ENCODE measurements at places on chromosomes 7 and 10.

DNA sequence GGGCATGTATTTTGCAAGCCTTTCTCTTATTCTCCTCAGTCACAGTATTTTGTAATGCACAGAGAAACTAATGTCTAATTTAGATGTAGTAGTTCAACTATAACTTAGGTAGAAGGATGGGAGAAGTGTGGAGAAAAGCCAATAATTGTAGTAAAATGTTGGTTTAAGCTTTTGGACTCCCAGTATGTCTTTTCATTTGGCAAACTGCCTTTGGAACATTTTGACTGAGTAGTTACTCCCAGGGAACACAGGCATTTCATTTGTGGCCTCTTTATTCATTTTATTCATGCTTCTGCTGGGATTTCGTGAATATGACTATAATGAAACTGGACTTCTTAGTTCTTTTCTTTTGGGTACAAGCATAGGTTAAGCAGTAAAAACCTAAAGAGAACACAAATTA, 79.0 kb downstream of the EXOC4 start:
- DNase-seq = no peak

- no peak for DNase-seq
These were observed 214.0 kb upstream of the TMEM72 start for GRCh38 chr10:44697116-44697515.

DNA sequence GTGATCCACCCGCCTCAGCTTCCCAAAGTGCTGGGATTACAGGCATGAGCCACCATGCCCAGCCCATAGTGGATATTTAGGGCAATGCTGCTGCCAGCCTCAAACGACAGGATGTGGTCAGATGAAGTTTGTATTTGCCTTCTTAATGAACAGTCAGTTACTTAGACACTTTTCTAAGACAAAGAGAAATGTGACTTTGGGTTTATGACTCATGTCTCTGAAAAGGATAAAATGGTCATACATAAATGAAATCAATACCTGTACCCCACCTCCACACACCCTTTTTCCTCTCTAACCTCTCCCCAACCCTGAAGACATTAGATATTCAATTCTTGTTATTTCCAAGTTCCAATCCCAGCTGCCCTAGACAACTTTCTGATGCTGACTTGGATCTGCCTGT, 109.3 kb upstream of the INSIG1 start:
- no peak for DNase-seq

- no peak for DNase-seq
These were observed 138.8 kb downstream of the SFMBT2 start for GRCh38 chr10:7272008-7272407.

DNA sequence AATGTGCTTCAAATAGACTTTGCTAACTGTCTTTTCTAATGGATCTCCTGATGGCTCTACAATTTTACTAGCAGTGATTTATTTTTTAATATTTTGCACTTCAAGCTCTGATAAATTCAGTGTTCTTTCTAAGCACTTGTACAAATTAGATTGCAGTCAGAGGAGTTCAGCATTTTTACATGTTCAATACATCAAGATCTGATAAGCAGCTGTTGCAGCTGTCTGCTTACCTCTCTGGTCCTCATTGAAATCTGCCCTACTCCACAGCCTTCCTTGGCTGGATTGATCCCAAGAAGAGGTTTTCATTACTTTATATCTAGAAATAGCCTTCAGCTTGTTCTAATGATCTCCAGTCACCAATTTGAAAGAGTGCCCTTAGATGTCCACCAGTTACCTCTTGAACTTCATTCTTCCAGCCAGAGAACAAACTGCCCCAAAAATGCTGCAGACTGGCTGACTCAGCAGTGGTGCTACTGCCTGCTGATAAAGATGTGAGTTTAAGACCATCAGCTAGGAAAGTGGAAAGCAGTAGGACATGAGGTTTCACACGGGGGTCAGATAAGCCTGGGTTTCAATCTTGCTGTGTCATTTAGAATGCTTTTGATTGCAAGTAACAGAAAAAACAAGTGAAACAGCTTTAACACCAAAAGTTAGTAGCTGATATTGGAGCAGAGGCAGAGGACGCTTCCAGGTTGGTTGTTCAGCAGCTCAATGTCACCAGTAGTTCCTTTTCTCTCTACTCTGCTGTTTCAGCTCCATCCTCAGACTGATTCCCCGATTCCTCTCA, 350.9 kb upstream of the NPVF start:
- DNase-seq = no peak

GRCh38 chr10:130179640-130180039, 43.4 kb downstream of the GLRX3 start:
- no peak for DNase-seq

DNA sequence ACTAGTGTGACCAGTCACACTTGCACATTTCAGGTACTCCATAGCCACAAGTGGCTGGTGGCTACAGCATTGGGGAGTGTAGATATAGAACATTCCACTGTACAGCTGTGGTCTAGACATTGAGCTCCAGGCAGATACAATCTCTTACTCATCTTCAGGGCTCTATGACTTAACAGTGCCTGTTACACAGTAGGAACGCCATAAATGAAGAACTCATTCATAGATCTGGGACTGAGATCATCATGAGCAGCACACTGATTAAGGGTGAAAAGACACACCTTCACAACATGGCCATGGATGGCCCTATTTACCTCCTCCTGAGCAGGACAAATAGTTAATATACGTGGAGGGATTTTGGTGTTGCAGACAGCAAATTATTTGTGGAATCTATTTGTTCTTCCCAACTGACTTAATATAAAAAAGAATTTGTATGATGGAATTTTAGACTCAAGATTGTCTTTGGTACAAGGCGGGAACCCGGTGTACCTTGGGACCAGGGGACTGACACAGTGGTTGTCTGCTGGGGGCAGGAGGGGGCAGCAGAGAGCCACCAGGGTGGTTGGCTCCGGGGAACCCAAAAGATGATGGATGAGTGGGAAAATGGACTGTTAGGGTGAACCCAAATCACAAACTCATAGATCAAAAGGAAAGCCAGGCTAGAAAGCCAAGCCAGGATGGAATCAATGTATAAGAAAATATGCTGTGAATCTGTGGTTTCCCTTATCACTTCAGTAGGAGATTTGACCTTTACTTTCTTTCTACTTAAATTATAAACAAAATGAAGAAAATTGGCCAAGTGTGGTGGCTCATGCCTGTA, 24.3 kb upstream of the CPA2 start:
- DNase-seq = peak; percentile 68

DNA sequence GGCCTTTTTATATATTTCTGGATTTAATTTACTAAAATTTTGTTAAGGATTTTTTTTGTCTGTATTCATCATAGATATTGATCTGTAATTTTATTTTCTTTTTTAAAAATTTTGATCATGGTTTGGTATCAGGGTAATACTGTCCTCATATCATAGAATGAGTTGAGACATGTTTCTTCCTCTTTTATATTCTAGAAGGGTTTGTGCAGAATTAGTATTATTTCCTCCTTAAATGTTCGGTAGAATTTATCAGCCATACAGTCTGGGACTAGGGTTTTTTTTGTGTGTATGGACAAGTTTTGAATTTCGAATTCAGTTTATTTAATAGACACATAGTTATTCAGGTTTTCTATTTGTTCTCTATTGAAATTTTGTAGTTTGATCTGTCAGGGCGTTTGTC, 54.0 kb downstream of the SHOC2 start:
- no peak for DNase-seq

DNA sequence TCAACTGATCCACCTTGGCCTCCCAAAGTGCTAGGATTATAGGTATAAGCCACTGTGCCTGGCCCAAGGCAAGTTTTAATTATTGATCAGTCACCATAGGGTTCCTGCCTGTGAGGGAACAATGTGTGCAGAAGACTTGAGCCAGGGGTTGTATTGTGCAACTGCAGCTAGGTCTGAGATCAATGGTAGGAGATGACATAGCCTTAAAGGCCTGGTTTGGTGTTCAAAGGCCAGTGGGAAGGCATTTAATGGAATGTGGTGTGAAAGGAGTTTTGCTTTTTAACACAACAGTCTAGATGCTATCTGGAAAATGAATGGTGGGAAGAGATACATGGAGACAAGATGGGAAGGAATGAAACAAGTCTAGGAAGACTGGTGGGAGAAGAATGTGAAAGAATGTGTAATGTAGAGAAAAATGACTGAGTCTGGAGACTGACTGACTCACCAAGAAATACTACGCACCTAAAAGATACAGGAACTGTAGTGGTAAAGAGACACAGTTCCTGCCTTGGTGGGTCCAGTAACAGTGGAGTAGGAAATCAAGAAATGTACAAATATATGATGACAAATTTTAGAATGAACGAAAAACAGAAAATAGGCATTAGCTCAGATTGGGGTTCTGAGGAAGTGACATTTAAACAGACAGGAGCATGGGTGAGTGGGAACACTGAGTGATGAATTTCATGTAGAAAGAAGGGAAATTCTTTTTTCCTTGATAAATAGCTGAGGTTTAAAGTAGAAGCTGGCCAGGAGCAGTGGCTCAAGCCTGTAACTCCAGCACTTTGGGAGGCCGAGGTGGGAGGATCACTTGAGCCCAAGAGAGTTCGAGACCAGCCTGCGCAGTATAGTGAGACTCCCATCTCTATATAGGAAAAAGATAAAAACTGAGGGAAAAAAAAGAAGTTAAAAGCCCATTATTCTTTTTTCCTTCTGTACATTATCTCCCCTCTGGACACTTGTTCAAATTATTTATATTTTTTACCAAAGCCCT, 9.4 kb downstream of the HNRNPF start:
- no peak for DNase-seq

GRCh38 chr10:9762966-9763656, 1254.6 kb upstream of the CELF2 start:
- DNase-seq = no peak

DNA sequence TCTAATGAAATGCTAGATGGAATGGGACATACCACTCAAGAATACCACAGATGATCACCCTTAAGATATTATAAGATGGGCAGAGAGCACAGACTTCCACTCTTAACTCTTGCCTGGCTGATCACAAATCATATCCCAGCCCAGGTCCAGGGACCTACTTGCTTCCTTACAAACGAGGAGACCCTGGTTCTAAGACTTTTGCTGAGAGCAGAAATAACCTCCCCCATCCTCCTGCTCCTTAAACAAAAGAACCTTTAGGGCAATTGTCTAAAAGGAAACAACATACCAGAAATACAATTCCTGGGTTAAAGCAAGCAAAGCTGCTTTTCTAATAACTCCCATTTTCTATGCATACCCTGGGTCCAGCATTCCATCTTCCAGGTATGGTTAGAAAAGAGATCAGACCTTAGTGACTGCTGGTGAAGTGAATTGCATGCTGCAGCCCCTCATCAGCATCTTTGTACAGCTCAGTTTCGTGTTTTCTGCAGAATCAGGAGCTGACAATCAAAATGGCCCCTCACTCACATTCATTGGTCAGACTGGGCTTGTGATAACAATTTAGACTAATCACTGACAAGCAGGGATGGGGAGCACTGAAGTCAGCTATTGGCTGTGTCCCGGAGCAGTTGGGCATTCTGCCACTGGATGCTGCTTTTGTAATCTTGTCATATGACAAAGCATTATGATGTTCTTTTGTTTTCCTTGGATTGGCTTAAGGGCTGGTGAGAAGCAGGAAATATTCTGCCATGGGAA, 14.6 kb downstream of the IFIT3 start:
- no peak for DNase-seq

DNA sequence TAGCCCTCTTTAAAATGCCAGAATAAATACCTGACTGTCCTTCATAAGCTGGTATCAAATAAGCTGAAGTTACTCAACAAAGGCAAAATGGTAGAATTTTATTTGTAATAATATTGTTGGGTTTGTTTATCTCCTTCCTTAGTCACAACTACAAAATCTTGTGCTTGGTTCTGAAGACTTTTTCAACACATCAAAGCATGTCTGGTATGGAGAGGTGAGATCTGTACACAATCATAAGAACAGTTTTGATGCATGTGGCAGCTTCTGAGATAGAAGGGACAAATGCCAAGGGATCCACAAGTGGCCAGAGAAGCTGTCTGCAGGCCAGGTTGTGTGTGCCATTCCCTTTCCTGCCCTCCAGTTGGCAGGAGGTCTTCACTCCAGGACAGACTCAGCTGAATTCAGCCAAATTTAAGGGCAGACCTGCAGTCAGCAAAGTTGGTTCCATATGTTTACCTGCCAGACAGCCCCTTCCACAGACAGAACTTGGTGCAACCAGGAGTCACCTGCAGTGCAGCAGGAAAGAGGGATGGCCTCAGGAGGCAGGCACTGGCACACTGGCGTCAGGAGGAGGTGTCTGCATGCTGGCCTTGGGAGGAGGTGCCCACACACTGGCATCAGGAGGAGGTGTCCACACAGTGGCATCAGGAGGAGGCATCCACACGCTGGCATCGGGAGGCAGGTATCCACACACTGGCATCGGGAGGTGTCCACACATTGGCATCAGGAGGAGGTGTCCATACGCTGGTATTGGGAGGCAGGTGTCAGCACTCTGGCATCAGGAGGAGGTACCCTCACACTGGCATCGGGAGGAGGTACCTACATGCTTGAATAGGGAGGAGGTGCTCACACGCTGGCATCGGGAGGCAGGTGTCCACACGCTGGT, 93.1 kb upstream of the IKZF1 start:
- no peak for DNase-seq

DNA sequence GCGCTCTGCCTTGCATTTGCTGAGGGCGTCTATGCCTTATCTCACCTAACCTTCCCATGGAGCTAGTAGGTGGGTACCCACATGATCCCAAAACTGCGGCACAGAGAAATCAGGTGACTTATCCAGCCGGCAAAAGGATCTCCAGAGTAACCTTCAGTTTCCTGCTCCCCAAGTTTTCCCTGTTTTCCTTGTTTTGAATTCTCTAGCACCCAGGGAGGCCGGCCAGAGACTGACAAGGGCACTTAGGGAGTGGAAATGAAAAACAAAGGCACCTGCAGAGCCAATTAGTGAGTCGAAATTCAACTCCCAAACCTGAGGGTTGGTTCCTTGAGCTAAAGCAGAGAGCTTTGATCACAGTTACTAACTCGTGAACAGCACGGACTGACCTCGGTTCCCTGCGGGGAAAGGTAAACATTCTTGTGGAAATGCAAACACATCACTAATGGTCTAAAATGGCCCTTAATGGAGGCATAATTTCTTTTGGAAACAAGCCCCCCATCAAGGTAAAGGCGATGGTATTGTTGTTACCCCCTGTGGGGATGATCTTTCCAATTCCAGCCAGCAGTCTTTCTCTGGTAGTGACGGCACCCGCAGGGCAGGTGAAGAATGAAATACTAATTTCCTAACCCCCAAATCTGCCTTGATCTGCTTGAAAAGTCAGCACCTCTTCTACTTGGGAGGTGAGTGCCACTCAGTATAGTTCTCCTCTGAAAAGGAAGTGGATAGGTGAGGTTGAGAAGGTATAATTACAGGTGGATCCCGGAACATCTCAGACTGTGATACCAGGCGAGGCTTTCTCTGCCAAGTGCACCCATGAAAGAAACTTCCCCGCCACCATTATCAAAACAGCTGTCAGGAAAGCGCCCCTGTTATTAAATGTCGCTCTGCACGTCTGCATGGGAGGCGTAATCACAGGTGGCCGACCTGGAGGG, 365.6 kb upstream of the AUTS2 start:
- peak; percentile 98 for DNase-seq

All from NCI-H1092 (cell line).